Kidney epithelial cell (primary cell): ENCODE measurements at places on chromosomes 6 and 20. TPM values are rescaled to one million over a fixed set of nuclear protein-coding genes. Genes with fewer than 3 reads are reported as not detected.

DNA sequence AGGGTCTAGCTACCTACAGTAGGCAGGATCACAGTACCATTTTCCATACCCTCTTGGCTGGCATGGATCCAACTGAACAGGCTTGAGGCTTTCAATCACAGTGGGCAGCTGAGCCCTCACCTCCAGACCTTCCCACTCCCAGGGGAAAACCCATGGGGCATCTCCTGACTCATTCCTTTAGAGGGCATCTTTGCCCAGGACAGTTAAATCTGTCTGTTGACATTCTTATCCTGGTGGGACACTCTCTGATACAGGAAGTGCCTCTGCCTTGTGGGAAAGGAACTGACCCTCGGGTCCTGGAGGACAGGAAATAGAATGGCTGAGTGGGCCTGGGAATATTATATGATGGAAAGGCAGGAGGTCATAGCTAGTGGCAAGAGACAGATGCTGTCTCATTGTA, 10.2 kb upstream of the EPB41L1 start:
- DNase-seq, result no peak

DNA sequence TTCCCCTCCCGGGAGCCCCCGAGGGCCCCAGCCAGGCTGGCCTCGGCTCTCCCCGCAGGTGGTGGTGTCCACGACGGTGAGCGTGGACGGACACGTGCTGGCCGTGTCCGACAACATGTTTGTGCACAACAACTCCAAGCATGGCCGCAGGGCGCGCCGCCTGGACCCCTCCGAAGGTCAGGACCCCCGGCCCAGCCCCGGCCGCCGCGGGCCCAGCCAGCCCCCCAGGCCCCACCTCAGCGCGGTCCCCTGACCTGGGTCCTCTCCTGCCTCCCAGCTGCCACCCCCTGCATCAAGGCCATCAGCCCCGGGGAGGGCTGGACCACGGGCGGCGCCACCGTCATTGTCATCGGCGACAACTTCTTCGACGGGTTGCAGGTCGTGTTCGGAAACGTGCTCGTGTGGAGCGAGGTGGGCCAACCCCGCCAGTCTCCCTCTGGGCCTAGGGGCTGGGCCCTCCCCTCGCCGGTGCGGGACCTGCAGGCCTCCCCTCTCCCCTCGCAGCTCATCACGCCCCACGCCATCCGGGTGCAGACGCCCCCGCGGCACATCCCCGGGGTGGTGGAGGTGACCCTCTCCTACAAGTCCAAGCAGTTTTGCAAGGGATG, 51.0 kb downstream of the CPXM1 start:
- DNase-seq, result no peak

GRCh38 chr6:91669154-91669870, 1082.4 kb upstream of the MAP3K7 start:
- DNase-seq, result no peak

GRCh38 chr6:140538926-140539325, 1164.5 kb upstream of the CITED2 start:
- no peak for DNase-seq

DNA sequence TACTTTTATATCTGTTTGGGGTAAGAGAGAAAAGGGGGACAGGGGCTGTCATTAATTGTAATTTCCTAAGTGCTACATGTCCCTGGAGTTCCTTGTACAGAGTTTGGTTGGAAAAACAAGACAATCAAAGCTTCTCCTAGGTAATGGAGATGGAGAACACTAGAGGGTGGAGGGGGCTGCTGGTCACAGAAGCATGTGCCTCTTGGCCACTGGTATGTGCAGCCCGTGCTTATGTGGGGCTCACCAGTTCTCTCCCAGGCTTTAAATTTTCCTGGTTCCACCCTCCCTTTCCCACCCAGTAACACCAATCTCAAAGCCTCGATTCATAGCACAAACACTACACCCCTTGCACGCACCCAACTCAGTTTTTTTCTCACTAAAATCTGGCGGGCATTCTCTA, 165.6 kb downstream of the SAMD5 start:
- DNase-seq, result no peak

GRCh38 chr6:169824848-169825557, 73.6 kb downstream of the ERMARD start:
- no peak for DNase-seq

DNA sequence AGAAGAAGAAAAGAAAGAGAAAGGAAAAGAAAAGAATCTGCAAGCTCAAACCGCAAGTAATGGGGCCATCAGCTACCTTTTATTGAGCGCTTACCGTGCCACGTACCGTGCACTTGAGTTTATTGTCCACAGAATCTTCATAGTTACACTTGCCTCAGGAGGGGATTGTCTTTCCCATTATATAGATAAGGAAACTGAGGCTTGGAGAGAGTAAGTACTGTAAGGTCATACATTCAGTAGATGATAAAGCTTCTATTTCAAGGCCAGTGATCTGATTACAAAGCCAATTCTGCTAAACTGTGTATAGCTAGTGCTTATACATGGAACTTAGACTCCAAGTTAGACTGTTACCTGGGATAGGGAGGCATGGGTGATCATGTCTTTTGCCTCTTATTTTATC, 110.4 kb upstream of the IYD start:
- DNase-seq, result no peak

DNA sequence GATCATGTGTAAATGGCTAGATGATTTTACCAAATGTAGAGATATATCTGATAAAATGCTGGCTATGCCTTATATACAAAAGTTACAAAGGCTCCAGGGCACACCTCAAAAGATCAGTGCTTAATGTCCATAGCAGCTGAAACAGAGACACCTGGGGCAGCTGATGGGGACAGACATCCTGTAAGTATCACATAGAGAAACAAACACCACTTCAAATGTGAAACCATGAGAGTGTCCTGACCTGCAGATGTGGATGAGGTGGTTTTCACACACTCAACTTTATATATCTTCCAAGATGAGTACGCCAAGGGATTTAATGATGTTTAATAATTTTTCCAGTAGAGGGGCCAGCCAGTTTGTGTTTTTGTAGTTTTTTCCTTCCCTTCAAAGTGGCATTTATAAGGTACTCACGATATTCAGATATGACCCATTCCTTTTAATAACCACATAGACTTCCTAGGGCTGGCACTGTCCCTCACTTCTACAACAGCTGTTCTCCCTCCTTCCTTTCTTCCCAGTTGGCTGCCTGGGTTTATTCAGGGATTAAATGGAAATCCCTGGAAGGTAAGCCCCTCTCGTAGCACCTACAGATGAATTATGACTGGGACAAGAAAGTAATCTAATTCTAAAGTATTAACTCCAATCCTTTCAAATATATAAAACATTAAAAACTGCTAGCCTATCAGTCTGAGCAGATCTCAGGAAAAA, 50.3 kb upstream of the MCM9 start:
- no peak for DNase-seq

GRCh38 chr20:25160897-25161296, 34.6 kb upstream of the ENTPD6 start:
- DNase-seq, result no peak

GRCh38 chr20:48040051-48040450, 254.8 kb upstream of the SULF2 start:
- no peak for DNase-seq

- no peak for DNase-seq
Measured at GRCh38 chr20:10603378-10603777, 70.4 kb downstream of the JAG1 start.

GRCh38 chr6:157456524-157456829, 75.5 kb downstream of the ZDHHC14 start:
- no peak for DNase-seq

DNA sequence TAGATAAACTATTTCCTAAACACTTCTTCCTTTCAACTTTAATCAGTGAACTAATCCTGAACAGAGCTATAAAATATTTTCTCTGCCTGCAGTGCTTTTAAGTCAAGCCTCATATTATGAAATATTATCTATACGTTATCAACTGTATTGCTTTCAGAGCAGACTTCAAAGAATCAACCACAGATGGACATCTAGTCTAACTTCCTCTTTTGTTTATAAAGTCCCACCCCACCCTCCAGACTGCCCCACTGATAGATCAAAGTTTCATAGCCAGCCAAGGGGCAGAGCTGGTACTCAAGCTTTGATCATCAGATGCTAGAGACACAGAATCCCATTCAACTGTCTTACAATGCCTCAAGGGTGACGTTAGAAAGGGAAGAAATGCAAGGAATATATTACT, 308.3 kb downstream of the LAMA2 start:
- DNase-seq, result no peak

FYN gene
- total RNA-seq, result 122 and 133 TPM in 2 replicates

RIPOR2 gene
- 0.79 and 1.8 TPM in 2 replicates for total RNA-seq

AIF1 gene
- total RNA-seq, result 0.33 TPM in 1 of 2 replicates, not detected in the other

ZNF391 gene
- 4.4 and 9.0 TPM in 2 replicates for total RNA-seq

KHDRBS2 gene
- 0.17 TPM in 1 of 2 replicates, not detected in the other for total RNA-seq

THBS2 gene
- 21.9 and 28.6 TPM in 2 replicates for total RNA-seq

OTOR gene
- total RNA-seq, result not detected in 2 replicates

RNF182 gene
- 7.6 and 8.1 TPM in 2 replicates for total RNA-seq

COL11A2 gene
- 0.14 and 0.38 TPM in 2 replicates for total RNA-seq
